Urinary bladder (tissue), 4 donors: ENCODE measurements at places on chromosomes 4 and X. TPM values are rescaled to one million over a fixed set of nuclear protein-coding genes. Genes with fewer than 3 reads are reported as not detected.

The PAGE5 gene
- not detected for total RNA-seq

The ETDA gene
- not detected for total RNA-seq

The CSAG3 gene
- not detected for total RNA-seq

The NRK gene
- 118 TPM for total RNA-seq

The PNMA5 gene
- not detected for total RNA-seq

The RTL3 gene
- 0.95 TPM for total RNA-seq

The SMPX gene
- 47.5 TPM for total RNA-seq

The ARMCX2 gene
- total RNA-seq = 76.9 TPM

The ZNF185 gene
- total RNA-seq = 9.7 TPM

The CDKL2 gene
- 0.90 TPM for total RNA-seq

The DAPP1 gene
- total RNA-seq = 19.6 TPM

The MAGED4 gene
- total RNA-seq = 2.4 TPM

The NSG1 gene
- 5.4 TPM for total RNA-seq

The SCOC gene
- total RNA-seq = 73.0 TPM

The PTPN13 gene
- 92.4 TPM for total RNA-seq

The SFRP2 gene
- 119 TPM for total RNA-seq

The GAGE1 gene
- not detected for total RNA-seq

The FHIP1A gene
- total RNA-seq = 7.7 TPM

The PHEX gene
- total RNA-seq = 0.53 TPM

The VEGFC gene
- 15.4 TPM for total RNA-seq

The NLGN3 gene
- total RNA-seq = 3.1 TPM

The FREM3 gene
- total RNA-seq = 1.5 TPM

The AMTN gene
- total RNA-seq = not detected

The ZCCHC18 gene
- 3.3 TPM for total RNA-seq

The GBA3 gene
- total RNA-seq = not detected

The SLAIN2 gene
- total RNA-seq = 73.9 TPM

The ASB11 gene
- 0.74 TPM for total RNA-seq

The TCP11X1 gene
- not detected for total RNA-seq

The NUDT10 gene
- total RNA-seq = 5.6 TPM

The ATP2B3 gene
- total RNA-seq = 0.69 TPM

The CLIC2 gene
- 13.6 TPM for total RNA-seq

The TCP11X2 gene
- total RNA-seq = not detected

The GDPD2 gene
- total RNA-seq = 0.21 TPM

The VCX2 gene
- not detected for total RNA-seq

The RHOXF1 gene
- total RNA-seq = not detected

The MAGEA8 gene
- not detected for total RNA-seq

The CYP4V2 gene
- total RNA-seq = 28.2 TPM

The NEUROG2 gene
- total RNA-seq = not detected

The PAGE4 gene
- 13.3 TPM for total RNA-seq
